ENCODE measurements at places on chromosomes 7 and 10.

GRCh38 chr7:155529346-155529745 lies 17.0 kb downstream of the CNPY1 start:
- no peak for DNase-seq

DNA sequence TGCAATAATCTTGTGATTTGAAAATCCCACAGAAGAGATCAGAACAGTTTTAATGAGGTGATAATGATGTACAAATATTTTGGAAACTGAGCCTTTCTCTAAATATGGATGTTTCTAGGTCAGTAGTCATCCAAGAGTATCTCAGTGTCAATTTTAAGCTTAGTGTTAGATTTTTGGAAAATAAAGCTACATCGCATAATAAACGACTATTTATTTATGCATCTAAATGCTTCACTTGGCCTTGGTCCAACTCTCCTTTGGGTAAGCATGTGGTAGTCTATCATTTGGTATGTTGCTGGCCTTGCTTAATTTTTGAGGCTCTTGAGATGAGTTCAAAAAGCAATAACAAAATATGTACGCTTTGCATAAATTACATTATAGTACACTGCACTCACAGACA lies 5.4 kb upstream of the PPP1R9A start:
- DNase-seq: no peak

- DNase-seq: no peak
Observed at GRCh38 chr7:20293336-20293735, 37.4 kb upstream of the ITGB8 start.

- no peak for DNase-seq
Observed at GRCh38 chr7:82175319-82175718, 268.3 kb downstream of the CACNA2D1 start.

GRCh38 chr10:78407966-78408365 lies 374.3 kb downstream of the RPS24 start:
- DNase-seq: no peak
